ENCODE measurements at places on chromosomes 4 and X. TPM values are rescaled to one million over a fixed set of nuclear protein-coding genes. Genes with fewer than 3 reads are reported as not detected.

DCAF8L1 gene
- polyA plus RNA-seq = not detected

- DNase-seq = no peak
Measured at GRCh38 chrX:132631579-132632232, 142.9 kb upstream of the MBNL3 start.

DNA sequence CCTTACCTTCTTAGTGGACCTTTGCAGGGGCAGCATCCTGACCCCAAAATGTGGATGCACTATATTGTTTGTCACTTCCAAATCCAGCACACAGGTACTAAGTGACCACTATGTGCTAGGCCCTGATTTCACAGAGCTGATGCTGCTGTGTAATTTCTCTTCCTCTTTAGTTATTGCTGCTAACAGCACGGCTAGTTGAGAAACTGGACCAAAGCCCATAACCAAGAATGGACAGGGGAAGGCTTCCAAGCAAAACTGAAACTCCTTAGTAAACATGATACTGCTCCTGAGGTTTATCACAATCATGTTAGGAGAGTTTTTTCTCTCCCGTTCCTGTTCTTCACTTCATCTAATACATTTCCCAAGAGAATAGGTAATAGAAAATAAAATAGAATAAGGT is 172.9 kb upstream of the TTC29 start:
- DNase-seq = no peak

GRCh38 chrX:110175696-110176095 is 142.2 kb downstream of the AMMECR1 start:
- DNase-seq = no peak

- DNase-seq = no peak
Measured at GRCh38 chr4:10897076-10897475, 212.5 kb upstream of the CLNK start.

DNA sequence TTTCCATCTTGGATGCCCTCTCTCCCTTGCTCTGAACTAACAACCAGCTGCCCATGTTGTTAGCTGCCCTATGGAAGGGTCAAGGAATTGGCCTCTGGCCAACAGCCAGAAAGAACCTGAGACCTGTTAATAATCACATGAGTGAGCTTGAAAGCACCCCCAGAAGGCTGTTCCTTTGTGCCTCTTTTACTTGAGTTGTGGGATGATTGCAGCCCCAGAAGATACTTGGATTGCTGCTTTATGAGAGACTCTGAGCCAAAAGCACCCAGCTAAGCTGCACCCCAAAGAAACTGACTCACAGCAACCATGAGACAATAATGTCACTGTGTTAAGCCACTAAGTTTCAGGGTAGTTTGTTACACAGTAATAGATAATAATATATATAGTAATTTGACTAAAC is 73.3 kb downstream of the FRYL start:
- DNase-seq = no peak

DNA sequence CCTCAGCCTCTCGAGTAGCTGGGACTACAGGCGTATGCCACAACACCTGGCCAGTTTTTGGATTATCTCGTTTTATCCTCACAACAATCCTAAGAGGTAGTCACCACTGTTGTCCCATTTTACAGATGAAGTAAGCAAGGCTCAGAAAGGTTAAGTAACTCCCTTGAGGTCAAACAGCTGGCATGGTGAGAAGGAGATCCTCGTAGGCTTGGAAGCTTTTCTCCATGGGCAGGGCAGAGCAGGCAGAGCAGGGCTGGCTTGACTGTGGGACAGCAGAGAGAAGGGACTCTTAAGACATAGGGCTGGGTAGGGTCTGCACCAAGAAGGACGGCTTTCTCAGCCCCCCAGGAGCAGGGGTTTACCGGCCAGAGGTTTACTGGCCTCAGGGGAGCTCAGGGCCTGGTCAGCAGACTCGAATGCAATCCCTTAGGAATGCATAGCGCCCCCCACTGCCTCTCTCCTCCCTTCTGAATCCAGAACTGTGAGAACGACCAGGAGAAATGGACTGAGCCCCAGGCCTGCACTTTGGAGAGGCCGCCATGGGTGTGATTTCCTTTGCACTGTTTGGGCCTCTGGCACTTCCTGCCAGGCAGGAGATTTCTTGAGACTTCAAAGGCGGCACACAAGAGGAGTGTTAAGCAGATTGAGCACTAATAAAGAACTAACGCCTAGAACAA is 14.0 kb upstream of the CDKN2AIP start:
- no peak for DNase-seq
